ENCODE measurements at places on chromosomes 12 and 14.

DNA sequence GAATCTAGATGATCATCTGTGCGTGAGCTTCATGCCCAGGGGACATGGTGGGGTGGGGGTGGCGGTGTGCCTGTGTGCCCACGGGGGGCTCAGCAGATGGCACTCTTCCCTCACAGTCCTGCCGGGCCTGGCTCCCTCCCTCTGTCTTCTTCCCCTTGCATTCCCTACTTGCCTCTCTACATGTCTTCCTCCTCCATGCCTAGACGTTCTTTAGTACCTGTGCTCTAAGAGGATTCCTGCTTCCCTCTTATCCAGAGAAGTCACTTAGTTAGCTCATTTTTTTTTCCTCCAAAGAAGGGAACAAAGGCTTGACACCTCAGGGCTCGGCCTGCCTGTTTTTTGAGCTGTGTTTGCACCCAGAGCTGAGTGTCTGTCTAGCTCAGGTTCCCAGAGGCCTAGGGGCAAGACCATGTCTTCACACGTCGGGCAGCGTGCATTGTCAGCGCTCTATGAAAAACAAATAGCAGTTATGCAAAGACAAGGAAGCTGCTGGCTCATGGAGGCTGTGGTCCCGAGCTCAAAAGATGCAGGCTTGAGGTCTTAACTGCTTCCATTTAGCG lies 48.8 kb downstream of the NINJ2 start:
- no peak for DNase-seq

DNA sequence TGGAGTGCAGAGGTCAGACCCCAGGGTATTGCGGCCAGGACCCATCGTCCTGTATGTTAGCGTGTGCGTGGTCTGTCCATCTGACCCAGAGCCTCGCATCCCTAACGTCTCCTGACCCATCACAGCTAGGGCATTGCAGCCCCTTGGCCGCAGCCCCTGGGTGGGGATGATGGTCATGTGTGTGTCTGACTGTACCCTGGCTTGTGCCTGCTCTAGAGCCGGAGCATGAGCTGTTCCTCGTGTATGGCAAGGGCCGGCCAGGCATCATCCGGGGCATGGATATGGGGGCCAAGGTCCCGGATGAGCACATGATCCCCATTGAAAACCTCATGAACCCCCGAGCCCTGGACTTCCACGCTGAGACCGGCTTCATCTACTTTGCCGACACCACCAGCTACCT lies 10.8 kb upstream of the LRP1-AS start:
- DNase-seq: no peak

- DNase-seq: no peak
Observed at GRCh38 chr14:89767861-89768268, 186.7 kb downstream of the EFCAB11 start.

DNA sequence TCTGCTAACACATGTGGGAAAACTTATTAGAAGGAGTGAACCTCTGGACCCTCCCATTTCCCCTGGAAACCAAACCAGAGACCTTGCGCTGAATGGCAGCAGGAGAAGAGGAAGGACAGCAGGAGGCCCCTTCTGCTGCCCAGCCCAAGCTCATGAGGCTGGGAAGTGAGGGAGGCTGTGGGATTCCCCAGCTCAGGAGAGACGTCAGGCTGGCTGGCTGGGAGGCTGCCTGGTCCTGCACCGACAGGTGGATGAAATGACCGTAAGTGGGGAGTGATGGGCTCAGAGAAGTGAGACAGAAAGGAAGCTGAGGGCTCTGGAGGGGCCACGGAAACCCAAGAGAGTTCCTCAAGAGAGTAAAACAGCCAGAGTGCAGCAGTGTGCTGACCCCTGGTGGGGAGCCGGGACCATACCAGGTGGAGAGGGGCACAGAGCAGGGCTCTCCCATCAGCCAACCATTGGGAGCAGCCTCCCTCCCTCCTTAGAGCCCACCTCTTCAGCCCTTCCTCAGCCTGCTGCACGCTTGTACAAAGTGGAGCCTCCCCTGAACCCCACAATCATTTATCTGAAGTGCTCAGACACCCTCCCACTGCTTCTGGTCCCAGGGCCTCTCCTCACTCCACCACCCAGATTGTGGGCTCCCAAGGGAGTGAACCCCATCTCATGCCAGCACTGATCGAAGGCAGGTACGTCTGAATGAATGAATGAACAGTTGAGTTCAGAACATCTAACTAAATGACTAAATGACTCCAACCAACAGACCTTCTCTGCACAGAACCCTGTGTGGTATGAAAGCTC lies 14.0 kb downstream of the TAMALIN start:
- no peak for DNase-seq

DNA sequence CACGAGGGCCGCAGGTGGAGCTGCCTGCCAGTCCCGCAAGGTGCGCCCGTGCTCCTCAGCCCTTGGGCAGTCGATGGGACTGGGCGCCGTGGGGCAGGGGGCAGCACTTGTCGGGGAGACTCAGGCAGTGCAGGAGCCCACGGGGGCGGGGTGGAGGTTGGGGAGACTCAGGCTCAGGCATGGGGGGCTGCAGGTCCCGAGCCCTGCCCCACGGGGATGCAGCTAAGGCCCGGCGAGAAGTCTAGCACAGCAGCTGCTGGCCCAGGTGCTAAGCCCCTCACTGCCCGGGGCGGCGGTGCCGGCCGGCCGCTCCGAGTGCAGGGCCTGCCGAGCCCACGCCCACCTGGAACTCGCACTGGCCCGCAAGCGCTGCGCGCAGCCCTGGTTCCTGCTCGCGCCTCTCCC lies 39.2 kb upstream of the P2RX7 start:
- no peak for DNase-seq

GRCh38 chr12:130665753-130666152 lies 50.3 kb downstream of the RIMBP2 start:
- DNase-seq: no peak

DNA sequence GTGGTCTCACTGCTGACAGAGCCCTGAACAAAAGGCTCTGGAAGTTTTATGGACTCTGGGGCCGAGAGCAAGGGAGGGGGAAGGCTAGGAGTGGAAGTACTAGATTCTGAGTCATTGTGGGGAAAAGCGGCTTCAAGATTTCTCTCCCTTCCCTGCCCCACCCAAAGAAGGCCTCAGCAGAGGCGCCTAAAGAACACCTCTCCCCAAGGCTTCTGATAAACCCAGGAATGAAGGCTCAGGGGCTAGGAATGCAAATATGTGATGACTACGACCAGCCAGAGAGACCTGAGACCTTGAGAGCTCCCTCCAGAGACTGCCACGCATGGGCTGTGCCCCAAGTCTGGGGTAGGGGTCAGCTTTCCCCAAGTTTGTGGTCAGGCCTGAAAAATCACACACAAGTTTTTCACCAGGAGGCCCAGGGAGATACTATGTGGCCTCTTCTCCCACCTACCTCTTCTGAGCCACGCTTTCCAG lies 130.7 kb upstream of the HIF1A start:
- no peak for DNase-seq

DNA sequence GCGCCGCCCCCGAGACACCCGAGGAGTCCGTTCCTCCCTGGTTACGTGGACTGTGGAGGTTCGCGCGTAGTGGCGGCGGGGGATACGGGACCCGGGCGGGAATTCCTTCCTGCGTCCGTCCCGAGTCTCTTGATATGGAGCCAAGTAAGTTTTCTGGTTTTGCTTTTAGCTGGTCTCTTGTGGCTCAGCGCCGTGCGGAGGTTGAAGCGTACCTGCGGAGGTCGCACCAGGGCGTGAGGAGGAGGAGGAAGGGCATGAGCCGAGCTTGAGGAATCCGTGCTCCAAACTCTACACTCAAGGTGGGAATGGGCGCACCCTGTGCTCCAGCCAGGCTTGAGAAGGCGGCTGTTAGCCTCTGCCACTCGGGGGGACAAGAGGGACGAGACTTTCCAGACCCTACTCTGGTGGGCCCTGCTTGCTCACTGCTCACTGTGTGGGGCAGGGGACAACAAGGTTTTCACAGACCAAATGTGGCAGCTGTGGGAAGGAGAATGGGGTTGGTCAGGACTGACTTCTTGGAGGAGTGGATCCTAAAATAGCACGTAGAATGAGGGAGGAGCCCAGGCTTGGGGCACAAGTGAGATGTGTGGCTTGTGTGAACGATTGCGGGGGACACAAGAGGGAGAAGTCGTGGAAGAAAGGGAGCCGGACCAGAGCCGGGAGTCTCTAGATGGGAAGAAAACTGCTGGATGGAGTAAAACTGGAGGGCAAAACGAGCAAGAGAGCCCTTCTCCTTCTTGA lies 577 bp downstream of the ATG101 start:
- no peak for DNase-seq

DNA sequence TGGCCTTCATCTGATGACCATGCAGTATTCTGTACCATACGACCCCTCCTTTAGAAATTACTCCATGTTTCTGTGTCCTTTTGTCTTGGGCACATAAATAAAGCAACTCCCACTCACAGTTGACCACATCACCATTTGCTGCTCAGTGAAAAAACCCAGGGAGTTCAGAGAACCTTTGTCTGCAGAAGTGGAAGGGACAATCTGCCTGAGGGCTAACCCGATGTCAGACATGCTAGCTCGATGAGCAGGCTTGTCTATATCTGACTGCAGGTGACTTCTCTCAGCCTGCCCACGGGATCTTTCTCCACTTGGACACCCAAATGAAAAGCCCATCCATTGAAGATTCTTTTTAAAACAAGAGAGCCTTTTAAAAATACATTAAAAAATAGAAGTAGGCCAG lies 45.7 kb upstream of the GRIP1 start:
- DNase-seq: no peak

DNA sequence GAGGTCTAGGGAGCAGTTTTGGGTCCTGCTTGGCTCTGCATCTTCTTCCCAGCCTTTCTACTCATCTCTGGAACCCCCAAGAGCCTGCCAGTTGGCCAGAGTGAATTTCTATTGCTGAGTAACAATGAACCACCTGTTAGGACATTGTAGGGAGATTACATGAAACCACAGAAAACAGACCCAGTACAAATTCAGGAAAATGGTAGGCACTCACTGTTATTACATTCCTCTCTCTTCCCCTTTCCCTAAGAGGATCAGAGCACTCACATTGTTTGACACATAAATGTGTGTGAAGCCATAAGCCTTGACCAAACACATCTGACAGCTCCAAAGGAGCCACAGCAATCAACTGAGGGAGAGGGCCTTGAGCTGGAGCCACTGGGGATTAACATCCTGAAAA lies 216.1 kb downstream of the TMEM132D start:
- DNase-seq: no peak

GRCh38 chr12:40153432-40153831 lies 47.6 kb upstream of the SLC2A13 start:
- DNase-seq: no peak

DNA sequence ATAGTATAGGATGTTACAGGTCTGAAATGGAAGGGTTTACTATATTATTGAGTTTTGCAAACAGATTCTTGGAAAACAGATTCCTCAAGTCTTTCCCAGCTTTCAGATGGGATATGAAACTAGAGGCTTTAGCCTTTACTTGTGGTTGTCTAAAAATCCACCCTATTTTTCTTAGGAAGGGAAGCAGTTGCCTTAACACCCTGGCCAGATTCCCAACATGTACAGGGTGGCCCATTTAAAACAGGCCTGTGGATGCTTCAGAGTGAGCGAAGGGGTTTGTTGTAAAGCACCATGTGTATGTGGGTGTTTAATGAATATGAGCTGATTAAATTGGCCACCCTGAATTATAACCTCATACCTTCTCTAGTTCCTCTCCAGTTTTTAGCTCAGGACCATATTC lies 415.9 kb downstream of the ZFP36L1 start:
- DNase-seq: no peak

GRCh38 chr14:23550812-23551265 lies 726 bp downstream of the ZFHX2 start:
- DNase-seq: no peak

GRCh38 chr14:42149609-42150261 lies 543.1 kb downstream of the LRFN5 start:
- DNase-seq: no peak

DNA sequence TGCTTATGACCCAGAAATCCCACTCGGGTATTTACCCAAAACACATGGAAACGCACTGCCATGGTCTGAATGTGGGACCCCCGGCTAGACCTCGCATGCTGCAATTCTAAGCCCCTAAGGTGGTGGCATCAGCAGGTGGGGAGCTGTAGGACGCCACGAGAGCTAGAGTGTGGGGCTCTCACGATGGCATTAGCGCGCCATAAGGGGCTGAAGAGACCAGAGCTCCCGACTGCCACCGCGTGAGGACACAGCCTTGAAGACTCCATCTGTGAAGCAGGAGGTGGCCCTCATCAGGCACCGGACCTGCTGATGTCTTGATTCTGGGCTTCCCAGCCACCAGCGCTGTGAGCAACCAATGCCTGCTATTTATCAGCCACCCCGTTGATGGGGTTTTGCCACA lies 40.3 kb downstream of the RIMBP2 start:
- no peak for DNase-seq

- DNase-seq: no peak
Observed at GRCh38 chr12:99455350-99456035, 192.1 kb upstream of the GARIN6 start.

- DNase-seq: no peak
Observed at GRCh38 chr14:95055318-95055717, 102.0 kb downstream of the DICER1 start.

- no peak for DNase-seq
Observed at GRCh38 chr12:21788089-21788983, 13.8 kb upstream of the KCNJ8 start.

DNA sequence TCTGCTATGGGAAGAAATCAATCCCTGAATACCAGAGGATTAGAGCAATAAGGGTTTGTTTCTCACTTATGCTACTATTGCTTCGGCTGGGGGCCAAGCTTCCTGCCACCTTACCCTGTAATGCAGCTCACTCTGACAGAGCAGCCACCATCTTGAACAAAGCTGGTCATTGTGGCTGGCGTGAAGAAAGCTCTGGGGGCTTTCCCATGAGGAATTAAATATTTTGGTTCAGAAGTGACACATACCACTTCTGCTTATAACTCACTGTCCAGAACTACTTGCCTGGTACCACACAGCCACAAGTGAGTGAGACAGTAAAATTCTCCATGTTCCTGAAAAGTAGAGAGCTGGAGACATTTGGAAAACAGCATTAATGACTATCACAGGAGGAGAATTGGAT lies 82.6 kb downstream of the GALNT8 start:
- DNase-seq: no peak

GRCh38 chr14:34180869-34181268 lies 230.0 kb upstream of the EGLN3 start:
- DNase-seq: no peak

- no peak for DNase-seq
Observed at GRCh38 chr12:39028382-39028781, 123.0 kb upstream of the CPNE8 start.

DNA sequence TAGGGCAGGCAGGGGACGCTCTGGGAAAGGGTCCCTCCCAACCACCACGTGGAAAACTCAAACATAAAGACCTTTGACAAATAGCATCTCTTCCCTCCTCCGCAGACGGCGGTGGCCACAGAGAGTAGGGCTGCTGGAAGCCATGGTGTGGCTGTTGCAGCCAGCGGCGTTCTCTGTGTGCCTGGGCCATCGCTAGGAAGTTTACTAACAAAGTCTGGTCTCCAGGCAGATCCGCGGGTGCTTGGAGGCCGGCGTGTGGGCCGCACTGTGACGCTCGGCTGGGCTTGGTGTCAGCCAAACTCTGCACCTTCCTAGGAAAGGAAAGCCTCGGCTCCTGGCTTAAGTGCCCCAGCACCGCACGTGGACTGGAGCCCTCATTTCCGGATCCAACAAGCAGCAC lies 65.6 kb downstream of the CCDC88C start:
- no peak for DNase-seq

Measured in NCI-H1417 treated with DMSO at 0.1 percent for 48 hours (cell line).